GM12878 (cell line): ENCODE measurements at places on chromosomes 7 and 10.

- no peak for DNase-seq
Measured at GRCh38 chr7:113731571-113731970, 187.2 kb downstream of the PPP1R3A start.

- no peak for DNase-seq
Measured at GRCh38 chr10:66684581-66684980, 241.3 kb upstream of the LRRTM3 start.

- DNase-seq = no peak
Measured at GRCh38 chr7:76278540-76278939, 23.9 kb upstream of the HSPB1 start.

- no peak for DNase-seq
Measured at GRCh38 chr10:92091965-92092364, 168.4 kb downstream of the BTAF1 start.

GRCh38 chr7:26688388-26688787 lies 176.0 kb downstream of the SKAP2 start:
- DNase-seq = no peak

DNA sequence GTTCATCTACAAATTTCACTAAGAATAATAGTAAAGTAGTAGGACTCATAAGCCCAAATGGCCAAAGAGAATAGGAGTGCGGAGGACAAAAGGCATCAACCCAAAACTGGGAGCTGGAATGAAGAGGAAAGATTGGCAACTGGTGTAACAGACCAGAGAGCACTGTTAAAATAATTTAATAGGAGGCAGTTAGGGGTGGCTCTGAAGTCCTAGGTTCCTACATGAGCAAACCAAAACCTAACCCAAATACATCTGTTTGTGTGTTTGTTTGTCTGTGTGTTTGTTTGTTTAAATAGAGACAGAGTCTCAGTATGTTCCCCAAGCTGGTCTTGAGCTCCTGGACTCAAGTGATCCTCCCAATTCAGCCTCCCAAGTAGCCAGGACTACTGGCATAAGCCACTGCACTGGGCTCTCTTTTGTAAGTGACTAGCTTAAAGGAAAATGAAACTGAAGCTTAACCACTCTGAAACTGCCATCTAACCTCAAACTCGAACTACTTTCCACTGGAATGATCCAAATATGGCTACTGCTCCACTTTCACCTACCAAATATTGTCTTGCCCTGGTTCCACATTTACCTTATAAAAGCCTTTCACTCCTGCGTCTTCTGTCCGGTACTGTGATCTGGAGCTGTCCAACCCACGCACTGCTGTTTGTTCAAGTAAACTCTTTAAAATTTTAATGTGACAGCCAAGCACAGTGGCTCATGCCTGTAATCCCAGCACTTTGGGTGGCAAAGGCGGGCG lies 94.9 kb downstream of the AKR1D1 start:
- DNase-seq = peak; percentile 55

DNA sequence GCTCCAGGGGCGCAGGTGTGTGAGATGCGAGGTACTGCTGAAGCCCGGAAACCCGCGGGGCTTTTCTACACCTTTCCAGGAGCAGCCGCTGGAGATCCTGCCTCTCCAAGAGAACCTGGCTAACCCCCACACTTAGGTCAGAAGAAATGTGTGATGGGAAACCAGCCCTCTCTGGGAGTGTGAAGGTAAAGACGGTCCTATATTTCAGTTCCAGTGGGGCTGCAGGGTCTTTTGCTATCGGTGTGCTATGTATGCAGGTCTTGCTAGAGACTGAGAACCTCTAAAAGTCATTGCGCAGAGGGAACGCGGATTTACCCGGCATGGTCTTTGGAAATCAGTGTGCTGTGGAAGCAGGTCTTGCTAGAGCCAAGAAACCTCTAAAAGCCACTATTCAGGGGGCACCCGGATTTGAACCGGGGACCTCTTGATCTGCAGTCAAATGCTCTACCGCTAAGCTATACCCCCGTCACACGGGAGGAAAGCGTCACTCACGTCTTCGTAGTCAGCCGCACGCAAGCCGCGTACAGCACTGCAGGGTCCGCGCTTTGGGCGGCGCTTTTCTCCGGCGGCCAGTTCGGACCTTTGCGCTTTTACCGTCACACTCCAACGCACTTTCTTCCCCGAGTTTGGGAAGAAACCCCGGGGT lies 46.0 kb downstream of the ZNF777 start:
- no peak for DNase-seq

DNA sequence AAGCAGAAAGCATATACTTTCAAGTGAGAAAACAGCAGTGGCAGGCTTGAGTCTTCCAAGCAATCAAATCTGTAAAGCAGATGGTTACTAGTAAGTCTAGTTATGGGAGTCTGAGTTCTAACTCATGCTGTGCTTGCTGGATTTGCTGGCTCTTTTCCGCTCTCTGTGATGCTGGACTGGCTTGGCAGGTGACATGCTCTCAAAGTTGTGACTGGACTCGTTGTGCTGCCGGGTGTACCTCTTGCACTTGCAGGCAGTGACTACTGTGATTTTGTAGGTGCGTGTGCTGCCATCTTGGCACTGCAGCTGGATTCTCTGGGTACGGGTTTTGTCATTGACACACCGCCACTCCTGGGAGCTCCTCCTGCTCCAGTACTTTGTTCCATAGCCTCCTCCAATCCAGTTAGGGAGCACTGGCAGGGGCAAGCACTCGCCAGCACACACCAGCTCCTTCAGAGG lies 3.1 kb downstream of the SOSTDC1 start:
- DNase-seq = no peak

- no peak for DNase-seq
Measured at GRCh38 chr7:82726038-82726800, 282.6 kb upstream of the CACNA2D1 start.

GRCh38 chr7:116231949-116232348 lies 21.6 kb downstream of the TES start:
- DNase-seq = no peak

DNA sequence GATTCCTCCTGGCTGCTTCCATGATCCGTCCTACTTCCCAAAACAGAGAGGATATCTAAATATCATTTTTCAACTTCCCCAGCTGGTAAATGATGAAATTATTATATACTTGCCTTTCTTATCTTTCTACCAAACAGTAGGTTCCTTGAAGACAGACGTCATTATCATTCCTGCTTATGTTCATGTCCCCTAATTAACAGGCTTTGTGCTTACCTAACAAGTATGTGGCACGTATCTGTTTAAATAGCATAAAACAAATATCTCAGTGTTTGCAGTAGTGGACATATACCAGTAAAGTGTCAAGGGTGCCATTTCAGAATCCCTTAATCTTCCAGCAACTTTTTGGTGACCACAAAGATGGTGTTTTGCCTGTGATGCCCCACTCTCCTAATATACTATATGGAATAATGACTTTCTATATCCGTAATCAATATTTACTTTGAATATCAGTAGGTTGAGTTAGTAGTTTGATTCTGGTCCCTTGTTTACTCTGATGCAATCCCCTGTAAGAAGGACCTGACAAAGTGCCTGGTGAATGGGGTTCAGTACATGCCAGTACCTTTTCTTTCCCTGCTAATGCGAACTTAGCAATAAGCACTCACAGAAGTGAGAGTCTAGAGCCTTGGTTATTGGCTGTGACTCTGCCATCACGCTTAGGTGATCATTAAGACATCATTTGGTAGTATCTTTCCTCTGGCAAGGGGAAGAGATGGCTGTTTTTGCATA lies 124.4 kb downstream of the ITIH5 start:
- DNase-seq = no peak

DNA sequence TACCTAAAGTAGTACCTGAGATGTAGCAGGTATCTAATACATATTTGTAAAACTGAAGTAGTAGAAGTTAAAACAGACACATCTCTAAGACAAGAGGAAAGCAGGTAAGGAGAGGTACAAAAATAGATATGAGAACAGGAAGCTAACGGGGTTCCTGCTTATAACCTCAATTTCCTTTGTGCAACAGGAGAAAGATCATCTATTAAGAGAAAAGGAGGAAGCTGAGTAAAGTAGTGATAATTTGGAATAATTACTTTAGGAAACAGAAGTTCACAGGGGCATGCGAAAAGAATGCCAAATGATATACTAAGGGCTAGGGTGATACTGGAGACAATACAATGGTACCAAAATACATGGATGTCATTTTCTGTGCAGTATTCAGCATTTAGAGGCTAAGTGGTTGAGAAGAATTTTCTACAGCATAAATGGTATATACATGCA lies 108.7 kb downstream of the NRBF2 start:
- no peak for DNase-seq

DNA sequence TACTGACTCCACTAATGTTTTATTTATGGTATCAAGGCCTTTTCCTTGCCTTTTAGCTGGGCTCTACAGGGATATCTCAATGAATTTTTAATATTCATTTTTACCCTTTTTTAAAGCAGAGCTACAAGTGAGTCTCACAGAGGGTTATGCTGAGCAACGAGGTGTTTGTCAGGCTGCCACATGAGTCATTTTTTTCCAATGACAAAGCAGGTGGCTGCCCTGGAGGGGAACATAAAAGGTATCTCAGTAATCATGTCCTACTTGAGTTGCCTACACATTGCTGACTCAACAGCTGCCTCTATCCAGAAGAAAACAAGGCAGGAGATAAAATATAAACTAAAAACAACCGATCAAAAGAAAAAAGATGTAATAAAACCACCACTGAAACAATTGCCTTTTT lies 1004.9 kb upstream of the POT1 start:
- no peak for DNase-seq

DNA sequence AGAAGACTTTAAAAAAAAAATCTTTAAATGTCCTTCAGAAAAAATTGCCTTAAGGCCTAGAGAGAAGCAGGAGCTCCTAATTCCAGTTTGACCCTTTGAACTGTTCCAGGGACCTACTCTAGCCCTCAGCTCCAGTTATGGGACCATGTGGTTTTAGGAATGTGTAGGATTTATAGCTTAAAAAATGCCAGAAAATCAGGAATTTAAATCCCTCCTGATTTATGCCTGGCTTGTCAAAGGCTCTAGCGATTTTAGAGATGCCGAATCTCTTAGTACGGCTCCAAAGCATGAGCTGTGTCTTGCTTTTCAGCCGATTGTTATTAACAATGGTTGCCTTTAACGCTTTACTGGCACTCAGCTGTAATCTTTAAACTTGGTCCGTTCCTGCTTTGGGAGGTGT lies 130.6 kb upstream of the NPVF start:
- DNase-seq = no peak

DNA sequence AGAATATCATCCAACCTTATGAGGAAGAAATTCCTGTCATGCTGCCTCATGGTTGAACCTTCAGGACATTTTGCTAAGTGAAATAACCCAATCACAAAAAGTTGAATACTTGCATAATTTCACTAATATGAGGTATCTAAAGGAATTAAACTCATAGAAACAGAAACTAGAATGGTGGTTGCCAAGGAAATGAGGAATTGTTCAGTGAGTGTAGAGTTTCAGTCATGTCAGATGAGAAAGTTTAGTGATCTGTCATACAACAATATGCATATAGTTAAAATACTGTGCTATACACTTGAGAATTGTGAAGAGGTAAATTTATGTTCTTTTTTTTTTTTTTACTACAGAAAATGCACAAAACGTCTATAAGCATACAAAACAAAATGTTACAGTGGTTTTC lies 60.7 kb downstream of the R3HCC1L start:
- DNase-seq = peak; percentile 3
